Forelimb muscle (tissue), 1 donor: ENCODE measurements at places on chromosomes 11 and 22.

- no peak for DNase-seq
These were observed 55.8 kb upstream of the RRAS2 start for GRCh38 chr11:14414470-14415461.

GRCh38 chr11:24560324-24560723, 63.5 kb downstream of the LUZP2 start:
- DNase-seq = no peak

GRCh38 chr11:16935518-16936302, 78.5 kb downstream of the PLEKHA7 start:
- DNase-seq = no peak

DNA sequence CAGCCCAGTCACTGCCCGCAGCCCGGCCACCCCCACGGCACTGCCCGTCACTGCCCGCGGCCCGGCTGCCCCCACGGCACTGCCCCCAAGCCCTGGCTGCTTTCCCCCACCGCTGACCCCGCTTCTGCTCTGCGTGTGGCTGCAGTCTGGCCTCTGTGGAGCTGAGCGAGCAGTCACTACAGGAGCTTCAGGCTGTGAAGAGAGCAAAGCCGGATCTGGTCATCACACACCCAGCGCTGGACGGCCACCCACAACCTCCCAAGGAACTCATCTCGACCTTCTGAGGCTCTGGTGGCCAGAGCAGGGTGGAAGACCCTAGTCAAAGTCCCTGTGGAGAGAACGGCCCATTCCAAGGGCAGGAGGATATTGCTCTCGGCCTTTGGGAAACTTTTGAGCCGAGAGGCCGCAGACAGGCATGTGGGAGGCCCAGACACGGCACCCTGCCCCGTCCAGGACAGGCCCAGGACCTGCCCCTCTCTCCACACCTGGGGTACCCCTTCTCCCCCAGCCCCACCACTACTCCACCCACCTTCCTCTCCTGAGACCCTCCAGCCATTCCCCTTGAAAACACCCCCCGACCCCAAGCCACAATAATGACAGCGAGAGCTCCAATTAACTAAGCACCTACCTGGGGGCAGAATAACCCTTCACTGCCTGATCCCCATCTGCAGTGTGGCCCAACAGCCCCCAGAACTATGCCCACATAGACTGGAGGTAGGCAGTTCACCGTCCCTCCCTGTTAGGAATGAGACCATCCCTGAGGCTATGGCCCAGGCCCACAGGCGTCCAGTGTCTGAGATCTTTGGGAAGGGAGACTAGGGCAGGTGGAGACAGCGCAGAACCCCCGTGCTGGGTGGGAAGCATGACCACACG, 3.7 kb upstream of the PGGHG start:
- DNase-seq = no peak

GRCh38 chr11:130442737-130443136, 5.7 kb upstream of the ADAMTS15 start:
- peak; percentile 72 for DNase-seq
